ENCODE measurements at places on chromosomes 2 and 18. TPM values are rescaled to one million over a fixed set of nuclear protein-coding genes. Genes with fewer than 3 reads are reported as not detected.

The DTNA gene
- 96.9 TPM for total RNA-seq

The ACMSD gene
- total RNA-seq, result not detected

The FAP gene
- 4.2 TPM for total RNA-seq

The PTPRN gene
- not detected for total RNA-seq

The STARD6 gene
- not detected for total RNA-seq

The STRADB gene
- total RNA-seq, result 82.7 TPM

The GGCX gene
- 21.9 TPM for total RNA-seq

The SULT1C4 gene
- total RNA-seq, result 0.84 TPM

All from psoas muscle (tissue), 8 donors.